ENCODE measurements at places on chromosomes 7 and 10.

DNA sequence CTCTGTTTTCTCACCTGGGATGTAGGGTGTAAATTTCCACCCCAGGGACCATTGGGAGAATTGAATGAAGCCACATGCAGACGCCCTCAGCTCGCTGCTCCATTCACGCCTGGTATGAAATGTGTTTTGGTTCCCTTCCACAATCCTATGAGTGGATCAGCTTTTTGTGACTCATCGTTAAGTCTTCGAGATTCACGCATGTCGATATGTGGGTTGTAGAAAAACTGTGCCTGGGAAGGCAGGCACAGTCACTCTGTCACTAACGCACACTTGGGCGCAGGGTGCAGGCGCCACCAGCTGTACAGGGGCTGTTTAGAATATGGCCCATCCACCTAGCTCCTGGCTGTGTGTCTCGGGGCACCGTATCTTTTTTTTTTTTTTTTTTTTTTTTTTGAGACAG lies 64.2 kb upstream of the SH2B2 start:
- DNase-seq = no peak

- no peak for DNase-seq
Observed at GRCh38 chr10:132144086-132144485, 42.7 kb upstream of the DPYSL4 start.

GRCh38 chr7:90532231-90532929 lies 62.9 kb downstream of the PTTG1IP2 start:
- no peak for DNase-seq

GRCh38 chr10:80529604-80530003 lies 8.1 kb upstream of the SH2D4B start:
- no peak for DNase-seq

- no peak for DNase-seq
Observed at GRCh38 chr7:91019686-91020385, 244.4 kb upstream of the FZD1 start.

DNA sequence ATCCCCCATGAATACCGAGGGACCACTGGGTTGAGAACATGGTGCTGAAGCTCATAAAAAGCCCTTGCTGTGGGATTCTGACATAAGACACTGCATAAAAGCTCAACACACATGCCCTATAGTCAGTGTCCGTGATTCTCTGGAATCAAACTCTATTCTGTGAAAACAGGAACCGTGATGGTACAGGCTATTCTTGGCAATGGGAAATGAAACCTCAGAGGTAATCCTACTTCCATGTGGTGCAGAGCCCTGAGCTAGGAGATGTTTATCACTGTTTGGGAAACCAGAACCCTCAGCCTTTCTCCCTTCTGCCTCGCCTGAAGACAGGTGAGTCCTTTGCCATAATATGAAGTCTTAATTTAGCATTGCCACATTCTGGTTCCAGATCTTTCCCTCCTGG lies 80.8 kb upstream of the PRSS1 start:
- no peak for DNase-seq

GRCh38 chr7:3102159-3102558 lies 58.5 kb upstream of the CARD11 start:
- DNase-seq = no peak

DNA sequence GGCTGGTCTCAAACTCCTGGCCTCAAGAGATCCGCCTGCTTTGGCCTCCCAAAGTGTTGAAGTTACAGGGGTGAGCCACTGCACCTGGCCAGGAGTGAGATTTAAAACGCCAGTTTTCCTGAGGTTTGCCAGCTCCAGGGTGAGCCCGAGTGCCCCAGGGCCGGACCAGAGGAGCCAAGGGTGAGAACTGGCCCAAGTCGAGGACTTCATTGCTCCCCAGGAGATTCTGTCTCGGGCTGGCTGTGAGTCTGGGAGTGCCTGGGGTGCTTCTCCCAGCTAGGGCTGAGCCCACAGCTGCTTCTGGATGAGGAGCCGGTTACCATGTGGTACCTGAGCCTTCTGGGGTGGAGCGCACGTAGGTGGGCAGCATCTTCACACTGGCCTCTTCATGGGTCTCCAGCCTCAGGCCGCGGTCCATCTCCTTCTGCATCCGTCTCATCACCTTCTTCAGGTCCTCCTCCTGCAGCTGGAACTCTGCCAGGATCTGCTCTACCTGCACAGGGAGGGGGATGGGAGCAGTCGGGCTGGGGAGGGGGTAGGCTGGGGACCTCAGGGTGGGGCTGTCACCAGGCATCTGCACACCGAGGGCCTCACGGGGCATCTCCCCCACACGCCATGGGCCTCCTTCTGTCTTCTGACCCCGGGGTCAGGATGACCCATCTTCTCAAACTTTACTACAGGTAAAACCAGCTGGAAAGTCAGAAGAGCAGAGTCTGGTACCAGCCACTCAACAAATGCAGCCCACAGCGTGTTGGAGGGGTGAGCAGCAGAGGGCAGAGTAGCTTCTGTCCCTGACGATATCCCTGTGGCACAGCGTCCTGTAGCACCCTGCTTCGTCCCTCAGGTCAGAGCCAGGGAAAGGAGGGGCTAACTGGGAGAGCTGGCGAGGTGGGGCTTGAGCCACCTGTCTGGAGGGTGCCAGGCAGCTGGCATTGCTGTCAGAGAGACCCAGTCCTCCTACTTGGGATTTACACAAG lies 12.1 kb upstream of the MYL7 start:
- DNase-seq = no peak

- DNase-seq = no peak
Observed at GRCh38 chr10:122768389-122768745, 68.7 kb upstream of the C10orf120 start.

DNA sequence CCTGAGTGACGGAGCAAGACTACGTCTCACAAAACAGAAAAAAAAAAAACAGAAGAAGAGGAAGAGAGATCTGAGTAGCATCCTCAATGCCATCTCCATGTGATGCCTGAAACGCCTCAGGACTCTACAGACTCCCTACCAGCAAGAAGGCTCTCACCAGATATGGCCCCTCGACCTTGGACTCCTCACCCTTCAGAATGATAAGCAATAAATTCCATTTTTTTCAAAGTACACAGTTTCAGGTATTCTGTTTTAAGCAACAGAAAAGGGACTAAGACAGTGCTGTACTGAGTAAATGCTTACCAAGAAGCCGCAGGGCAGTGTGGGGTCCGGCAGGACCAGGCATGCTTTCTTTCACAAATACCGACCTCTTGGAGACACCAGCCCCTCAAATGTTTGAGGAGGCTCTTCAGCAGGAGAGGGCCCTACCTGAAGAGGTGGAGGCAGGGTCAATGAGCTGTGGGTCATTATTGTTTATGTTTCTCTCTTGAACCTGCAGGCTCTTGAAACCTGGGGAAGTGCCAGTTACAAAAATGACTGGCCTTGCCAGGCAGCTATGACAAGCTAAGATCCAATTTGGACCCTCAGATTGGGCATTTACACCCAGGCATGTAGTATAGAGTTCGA lies 204.1 kb upstream of the LYZL1 start:
- DNase-seq = no peak

DNA sequence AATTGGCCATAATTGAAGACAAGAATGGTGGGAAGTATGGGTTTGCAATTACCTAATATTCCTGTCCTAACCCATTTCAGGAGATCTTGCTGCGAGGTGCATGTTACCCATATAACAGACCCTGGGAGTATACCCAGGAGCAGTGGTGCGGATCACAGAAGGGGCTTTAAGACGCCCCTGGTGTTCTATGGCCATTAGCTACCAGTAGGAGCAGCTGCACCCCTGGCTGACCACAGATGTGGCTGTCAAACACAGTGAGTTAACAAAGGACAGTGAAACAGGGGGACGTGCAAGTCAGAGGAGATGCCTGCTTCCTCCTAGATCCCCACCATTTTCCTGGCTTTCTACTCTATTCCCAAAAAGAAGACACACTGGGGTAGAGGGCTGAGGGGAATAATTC lies 25.2 kb downstream of the AOC1 start:
- no peak for DNase-seq

DNA sequence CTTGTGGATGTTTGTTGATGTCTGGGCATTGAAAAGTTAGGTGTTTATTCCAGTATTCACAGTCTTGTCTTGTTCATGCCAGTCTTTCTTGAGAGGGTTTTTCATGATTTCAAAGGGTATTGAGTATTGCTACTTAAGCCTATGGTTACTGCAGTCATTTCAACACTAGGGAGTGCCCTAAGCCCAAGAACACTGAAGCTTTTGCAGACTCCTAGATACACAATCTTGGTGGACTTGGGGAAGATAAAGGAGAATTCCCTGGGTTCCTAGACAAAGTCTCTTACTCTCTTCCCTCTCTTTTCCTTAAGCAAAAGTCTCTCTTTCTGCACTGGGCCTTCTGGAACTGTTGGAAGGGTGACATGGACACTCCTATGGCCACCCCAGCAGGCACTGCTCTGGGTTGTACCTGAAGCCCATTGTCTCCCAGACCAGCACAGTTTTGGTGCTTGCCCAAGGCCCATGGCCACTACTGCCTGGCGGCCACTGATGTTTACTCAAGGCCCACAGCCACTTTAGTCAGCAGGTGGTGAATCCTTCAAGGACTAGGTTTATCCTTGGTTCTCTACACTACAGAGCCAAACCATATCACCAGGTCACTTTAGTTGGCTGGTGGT lies 24.9 kb downstream of the SAMD9 start:
- peak; percentile 63 for DNase-seq

DNA sequence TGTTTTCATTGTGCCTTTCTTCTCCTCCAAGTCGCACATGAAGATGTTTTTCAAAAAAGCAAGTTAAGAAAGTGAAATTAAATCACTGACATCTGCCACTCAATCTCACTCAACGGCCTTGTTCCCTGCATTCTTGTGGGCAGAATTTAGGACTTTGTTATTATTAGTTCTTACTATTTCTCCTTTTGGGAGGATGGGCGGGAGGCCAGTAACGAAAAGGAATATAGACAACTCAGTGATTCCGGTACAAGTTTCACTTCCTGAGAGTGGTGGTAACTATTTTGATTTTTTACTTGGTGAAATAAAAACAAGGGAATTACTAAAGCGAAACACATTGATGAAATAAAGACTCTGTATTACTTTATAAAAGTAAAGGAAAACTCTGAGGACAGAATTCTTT lies 231.9 kb upstream of the HABP2 start:
- no peak for DNase-seq

DNA sequence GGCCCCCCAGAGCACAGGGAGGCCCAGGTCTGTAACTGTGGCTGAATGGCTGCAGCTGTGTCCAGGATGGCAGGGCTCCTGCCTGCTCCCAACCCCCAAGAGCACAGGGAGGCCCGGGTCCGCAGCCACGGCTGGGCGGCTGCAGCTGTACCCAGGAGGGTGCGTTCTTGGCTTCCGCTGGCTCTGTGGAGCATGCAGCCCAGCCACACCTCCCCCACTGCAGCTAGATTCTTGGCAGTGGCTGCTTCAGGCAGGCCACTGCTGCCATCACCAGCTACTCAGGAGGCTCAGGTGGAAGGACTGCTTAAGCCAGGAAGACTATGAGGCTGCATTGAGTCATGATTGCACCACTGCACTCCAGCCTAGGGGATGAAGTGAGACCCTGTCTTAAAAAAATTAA lies 27.9 kb downstream of the C7orf25 start:
- peak; percentile 88 for DNase-seq

DNA sequence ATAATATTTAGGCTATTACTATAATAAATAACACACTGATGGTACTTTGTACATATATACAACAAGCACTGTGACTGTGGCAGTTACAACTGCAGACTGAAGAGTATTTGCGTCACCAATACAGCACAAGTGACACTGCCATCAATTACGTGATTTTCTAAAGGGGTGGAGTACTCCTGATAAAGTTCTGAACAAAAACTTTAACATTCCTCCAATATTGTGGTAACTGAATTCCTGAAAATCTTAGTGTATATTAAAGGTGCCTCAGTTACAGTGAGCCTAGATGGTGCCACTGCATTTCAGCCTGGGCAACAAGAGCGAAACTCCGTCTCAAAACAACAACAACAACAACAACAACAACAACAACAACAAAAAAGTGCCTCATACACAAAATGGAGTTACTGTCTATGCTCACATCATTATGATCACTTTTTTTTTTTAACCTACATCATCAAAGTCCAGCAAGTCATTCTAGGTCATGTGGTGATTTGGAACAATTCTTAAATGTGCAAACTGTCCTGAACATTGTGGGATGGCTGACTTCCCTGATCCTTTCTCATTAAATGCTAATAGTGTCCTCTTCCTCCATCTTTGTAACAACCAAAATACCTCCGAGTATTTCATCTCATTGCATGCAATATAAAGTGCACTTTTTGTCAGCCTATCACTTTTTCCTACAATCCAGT lies 15.1 kb downstream of the BRAF start:
- no peak for DNase-seq
